SK-N-SH (cell line): ENCODE measurements at places on chromosomes 4 and X.

- DNase-seq, result no peak
These were observed 5.8 kb downstream of the CMC4 start for GRCh38 chrX:155065035-155065734.

GRCh38 chrX:11381464-11381863, 88.3 kb downstream of the AMELX start:
- DNase-seq, result peak; percentile 20

GRCh38 chr4:112735474-112735951, 98.6 kb downstream of the LARP7 start:
- DNase-seq, result no peak

- no peak for DNase-seq
These were observed 728 bp upstream of the IL13RA2 start for GRCh38 chrX:115018040-115018647.

- DNase-seq, result no peak
These were observed 94.5 kb downstream of the NAF1 start for GRCh38 chr4:163072222-163072621.

DNA sequence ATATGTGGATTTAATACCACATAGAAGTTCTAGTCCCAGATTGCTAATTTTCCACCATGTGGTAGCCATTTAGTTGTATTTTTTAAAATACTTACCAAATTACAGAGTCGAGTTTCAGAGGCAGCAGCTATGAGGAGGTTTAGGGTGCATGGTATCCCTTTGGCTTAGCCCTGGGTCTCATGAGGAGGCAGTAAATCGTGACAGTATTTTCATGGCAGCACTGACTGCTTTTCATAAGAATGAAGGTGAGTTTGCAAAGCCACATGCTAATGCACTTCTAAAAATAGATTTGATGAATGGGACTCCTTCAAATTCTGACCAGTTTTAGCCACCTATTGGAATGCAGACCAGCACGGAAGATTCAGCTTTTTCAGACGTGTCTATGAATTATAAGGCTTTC, 114.0 kb upstream of the FRG1 start:
- no peak for DNase-seq

- peak; percentile 48 for DNase-seq
These were observed 255.1 kb upstream of the GPC4 start for GRCh38 chrX:133670383-133670782.

- DNase-seq, result no peak
These were observed 555 bp upstream of the SPP1 start for GRCh38 chr4:87974856-87975462.

GRCh38 chr4:22268350-22269025, 247.4 kb downstream of the ADGRA3 start:
- no peak for DNase-seq

DNA sequence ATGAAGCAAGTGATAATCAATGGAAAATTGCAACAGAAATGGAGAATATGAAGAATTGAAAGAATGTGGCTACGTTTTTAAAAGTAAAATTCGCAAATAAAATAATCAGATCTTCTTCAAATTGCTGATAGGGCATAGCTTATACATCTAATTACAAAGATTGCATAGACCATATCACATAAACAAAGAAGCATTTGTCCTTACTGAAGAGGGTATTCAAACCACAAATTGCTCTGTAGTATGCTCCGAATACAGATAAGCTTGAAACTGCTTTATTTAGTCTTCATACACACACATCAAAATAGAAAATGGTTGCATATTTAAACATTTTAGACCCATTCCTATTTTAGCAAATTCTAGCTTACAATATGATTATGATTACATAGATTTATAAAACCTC, 206.7 kb upstream of the SLIT2 start:
- no peak for DNase-seq

DNA sequence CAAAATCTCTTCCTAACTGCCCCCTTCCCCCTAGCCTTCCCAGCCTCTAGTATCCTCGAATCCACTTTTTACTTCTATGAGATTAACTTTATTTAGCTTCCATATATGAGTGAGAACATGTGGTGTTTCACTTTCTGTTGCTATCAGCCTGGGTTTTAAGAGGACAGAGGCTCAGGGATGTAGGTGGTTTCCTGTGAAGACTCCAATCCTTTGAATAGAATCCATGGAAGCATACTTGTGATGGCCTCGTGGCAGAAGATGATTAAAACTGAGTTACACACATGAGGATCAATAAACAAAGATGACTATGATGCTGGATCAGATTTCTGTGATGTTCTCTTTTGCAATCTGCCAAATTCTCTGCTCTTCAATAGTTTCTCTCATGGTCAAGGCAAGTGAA, 29.8 kb downstream of the CD99L2 start:
- no peak for DNase-seq

GRCh38 chr4:136918772-136919171, 613.5 kb downstream of the PCDH18 start:
- no peak for DNase-seq

GRCh38 chr4:179536694-179537093, 2094.5 kb upstream of the AGA start:
- no peak for DNase-seq

DNA sequence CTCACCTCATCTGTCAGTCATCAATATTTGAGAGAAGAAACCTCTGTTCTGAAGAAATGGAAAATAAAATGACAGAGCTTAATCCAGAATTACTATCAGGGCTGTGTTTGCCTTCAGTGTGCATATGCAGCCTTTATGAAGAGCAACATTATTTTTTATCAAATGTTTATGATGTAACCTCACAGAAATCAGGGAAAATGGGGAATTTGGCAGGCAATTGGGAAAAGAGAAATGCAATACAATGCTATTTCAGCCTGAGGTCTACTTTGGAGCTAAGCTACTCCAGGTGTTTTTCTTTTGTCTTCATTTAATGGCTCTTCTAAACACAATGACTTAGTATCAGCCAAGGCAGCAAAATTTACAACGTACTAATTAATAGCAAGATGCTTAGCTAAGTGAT, 241.1 kb upstream of the TET2 start:
- no peak for DNase-seq

DNA sequence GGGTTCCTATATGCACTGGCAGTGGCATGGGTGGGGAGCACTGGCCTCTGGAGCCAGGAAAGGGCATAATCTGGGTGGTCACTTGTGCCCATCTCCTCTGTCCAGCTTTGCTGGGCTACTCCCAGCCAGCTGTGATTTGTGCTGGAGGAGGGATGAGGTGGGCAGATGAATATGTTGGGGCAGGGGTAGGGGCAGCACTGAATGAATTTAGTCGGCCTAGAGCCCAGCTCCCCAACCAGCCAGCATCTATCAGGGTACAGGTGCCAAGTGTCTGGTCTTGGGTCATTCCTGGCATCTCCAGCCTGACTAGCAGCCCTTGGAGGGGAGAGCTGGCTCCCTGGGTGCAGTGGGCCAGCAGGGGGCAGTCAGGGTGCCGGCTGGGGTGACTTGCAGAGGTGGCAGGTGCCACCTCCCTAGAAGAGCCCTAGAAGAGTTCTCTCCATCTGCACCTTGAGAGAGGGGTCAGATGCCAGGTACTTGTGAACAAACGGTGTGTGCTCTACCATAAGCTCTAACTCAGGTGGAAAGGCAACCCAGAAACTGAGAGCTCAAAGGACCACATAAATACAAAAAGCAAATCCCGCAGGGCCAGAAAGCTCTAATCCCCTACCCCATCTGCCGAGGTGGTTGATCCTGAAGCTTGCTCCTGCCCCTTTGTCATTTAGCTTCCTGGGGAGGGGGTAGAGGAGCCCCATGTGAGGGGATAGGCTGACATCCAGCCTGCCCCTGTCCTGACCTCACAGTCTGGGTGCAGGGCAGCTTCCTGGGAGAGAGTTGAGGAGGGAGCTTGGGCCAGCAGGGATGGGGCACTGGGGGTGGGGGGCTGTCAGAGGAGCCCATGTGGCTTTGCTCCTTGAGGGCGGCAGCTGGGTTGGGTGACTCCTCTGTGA, 2.2 kb downstream of the SORCS2 start:
- DNase-seq, result peak; percentile 69
